ENCODE measurements at places on chromosomes 7 and 10.

DNA sequence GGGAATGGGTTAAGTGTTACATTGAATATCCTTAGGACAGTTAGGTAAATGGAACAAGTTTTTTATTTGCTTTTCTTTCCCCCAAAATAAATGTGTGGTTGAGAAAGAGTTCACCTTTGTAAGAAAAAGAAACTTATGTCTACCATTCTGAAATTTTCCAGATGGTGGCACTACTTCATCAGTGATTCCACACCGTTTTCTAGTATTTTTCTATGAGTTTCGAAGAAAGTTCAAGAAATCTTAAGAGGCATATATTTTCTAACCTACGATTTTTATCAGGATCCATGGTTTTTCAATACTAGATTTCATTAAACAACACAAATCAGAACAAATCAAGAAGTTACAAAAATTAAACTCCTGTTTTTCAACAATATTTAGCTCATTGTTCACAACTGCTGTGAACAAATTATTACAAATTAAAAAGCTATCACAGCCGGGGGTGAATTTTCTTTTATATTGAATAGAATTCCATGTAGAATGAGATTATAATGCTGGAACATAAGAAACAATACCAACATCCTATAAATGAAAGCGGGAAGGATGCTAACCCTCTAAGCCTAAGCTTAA is 163.1 kb upstream of the NPVF start:
- DNase-seq: no peak

DNA sequence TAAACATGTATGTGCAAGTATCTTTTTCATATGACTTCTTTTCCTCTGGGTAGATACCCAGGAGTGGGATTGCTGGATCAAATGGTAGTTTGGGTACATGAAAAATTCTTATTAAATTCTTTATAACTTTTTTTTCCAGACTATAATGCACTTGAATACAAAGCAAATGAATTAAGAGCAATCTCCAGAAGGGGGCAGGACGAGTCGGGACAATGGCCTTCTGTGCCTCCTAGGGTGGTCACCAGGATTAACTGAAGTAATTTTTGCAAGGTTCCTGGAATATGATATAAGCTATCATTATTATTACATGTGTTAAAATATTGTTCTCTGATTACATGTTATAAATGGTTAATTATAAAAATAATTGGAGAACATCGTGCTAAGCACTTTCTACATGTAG is 127.2 kb downstream of the PPP1R17 start:
- DNase-seq: no peak

DNA sequence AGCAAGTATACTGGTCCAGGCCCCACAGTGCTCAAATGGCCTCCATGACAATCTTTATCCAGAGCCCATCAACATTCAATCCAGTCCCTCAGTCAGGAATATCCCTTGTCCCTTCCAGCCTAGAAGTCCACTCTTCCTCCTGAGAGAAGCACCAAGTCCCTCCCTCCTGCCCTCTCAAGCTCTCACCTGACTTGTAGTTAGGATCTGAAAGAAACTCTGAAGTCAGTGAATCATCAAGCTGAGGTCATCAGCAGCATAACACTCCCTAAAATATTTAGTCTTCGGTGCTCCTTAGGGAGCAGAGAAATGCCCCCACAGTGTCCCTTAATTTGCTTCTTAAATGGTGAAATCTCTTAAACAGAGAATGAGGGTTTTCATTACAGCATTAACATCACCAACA is 31.0 kb downstream of the GRM8 start:
- DNase-seq: no peak

- DNase-seq: no peak
Observed at GRCh38 chr10:118585794-118586193, 9.7 kb downstream of the PRLHR start.

GRCh38 chr10:33697016-33697415 is 362.5 kb upstream of the NRP1 start:
- DNase-seq: no peak

- DNase-seq: no peak
Observed at GRCh38 chr7:111588065-111588433, 25.8 kb upstream of the IMMP2L start.

- DNase-seq: no peak
Observed at GRCh38 chr10:35889226-35889625, 247.1 kb upstream of the FZD8 start.

DNA sequence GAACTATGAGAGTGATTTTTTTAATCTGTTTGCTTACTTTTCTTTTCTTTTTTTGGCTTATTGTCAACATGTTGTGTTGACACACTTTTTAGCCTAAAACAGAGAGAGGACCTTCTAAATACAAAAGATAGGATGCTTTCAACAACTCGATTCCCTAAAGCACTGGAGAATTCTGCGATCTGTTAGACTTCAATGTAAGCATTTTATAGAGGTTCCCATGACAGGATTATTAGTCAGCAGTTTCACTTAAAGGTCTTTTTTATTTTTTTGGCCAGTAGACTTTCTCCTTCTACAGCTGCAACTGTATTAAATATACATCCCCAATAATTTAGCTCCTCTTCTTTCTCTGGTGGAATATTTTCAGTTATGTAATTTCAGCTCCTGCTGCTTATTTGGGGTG is 12.7 kb upstream of the NRP1 start:
- DNase-seq: no peak

DNA sequence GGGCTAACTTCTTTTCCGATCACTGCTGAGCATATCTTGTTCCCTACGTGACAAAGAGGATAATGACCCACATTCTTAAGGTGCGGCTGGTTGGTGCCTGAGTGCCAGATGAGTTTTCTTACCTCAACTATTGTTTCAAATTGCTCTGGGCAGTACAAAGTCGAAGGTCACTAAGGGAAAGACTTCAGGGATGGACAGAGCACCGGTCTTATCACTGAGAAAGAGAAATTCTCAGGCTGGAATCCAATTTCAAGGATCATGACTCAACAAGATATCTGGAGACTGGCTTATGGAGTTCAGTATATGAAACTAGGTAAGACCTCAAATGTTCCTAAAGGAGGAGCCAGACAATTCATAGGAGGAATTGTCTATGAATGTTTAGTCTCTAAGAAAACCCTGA is 780.3 kb downstream of the SUGCT start:
- no peak for DNase-seq

DNA sequence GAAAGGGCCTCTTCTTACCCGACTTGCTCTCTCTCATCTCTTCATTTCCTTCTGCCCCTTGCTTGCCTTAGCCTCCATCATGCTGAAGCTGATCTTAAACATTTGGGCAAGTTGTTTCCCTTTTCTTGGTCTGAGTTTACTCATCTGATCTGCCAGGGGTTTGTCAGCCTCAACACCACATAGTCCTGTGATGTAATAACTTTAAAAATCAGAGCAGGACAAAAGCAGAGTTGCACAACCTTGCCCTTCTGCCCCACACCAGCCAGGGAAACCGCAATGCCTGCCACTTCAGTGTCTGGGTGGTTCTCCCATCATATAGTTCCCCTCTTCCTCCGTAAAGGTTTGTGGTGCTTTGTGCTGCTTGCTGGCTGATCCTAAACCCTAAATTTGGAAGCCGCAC is 9.9 kb upstream of the LIPM start:
- no peak for DNase-seq

- no peak for DNase-seq
Observed at GRCh38 chr10:96831200-96831866, 765 bp upstream of the LCOR start.

Data from NK-92 treated with Interleukin-12 subunit alpha and Interleukin-12 subunit beta, amount 100 ng/mL, for 24 hours (cell line).